ENCODE measurements at places on chromosomes 3 and 15.

- no peak for DNase-seq
Measured at GRCh38 chr3:12421132-12421531, 63.1 kb upstream of the TSEN2 start.

GRCh38 chr15:68524753-68525584 is 53.8 kb upstream of the CORO2B start:
- DNase-seq = no peak

DNA sequence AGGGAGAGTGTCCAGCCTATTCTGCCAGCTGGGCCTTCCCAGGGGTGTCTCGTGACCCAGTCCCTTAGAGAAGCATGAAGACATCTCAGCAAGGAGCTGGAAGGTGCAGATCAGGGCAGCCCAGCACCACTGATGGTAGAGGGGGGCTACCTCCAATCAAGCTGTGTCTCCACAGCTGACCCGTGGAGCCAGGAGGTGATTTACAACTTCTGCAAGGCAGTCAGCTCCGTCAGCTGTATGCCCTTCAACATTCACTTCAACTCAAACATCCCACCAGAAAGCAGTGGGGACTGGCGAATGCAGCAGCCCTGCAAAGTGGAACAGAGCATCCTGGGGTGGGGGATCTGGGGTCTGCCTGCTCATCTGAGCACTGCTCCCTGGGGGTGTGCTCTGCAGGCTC is 32.6 kb upstream of the FRG2C start:
- DNase-seq = no peak

- DNase-seq = no peak
Measured at GRCh38 chr3:43499256-43499655, 122.6 kb downstream of the ANO10 start.

- no peak for DNase-seq
Measured at GRCh38 chr15:41969851-41970431, 2.4 kb downstream of the EHD4 start.

DNA sequence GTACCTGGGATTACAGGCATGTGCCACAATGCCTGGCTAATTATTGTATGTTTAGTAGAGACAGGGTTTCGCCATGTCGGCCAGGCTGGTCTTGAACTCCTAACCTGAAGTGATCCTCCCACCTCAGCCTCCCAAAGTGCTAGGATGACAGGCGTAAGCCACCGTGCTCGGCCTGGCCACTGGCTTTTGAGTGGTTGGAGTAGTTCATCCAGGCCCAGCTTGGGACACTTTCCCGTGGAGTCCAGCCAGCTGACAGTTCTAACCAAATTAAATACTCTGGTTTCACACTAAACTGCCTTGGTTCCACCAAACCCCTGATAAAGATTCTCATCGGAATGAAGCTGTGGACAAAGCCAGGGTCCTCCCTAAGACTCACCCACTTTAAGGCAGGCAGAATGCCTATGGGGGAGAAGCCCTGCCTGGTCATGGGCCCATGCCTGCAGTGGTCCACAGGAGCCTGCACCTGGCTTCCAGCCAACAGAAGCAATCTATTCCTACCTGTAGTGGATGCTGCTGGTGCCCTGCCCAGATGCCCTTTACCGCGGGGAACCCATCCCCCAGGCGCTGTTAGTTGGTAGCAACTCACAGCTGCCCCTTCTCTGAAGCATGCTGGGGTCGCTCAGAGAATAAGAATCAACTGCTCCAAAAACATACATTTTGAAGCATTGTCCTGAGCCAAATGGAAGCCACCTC is 5.2 kb upstream of the SLC28A1 start:
- DNase-seq = no peak
